Fibroblast of skin of right quadriceps (primary cell): ENCODE measurements at places on chromosomes 3 and 15.

DNA sequence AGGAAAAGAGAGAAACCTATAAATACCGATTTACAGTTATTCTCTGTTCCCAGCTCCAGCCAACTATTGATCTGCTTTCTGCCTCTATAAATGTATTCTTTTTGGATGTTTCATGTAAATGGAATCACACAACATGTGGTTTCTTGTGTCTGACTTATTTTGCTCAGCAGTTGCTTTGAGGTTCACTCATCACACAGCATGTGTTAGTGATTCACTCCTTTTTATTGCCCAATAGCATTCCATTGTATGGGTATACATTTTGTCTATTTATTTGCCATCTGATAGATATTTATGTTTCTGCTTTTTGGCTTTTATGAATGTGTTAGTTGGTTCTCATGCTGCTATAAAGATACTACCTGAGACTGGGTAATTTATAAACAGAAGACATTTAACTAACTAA, 23.6 kb downstream of the CCR1 start:
- DNase-seq: peak; percentile 79

DNA sequence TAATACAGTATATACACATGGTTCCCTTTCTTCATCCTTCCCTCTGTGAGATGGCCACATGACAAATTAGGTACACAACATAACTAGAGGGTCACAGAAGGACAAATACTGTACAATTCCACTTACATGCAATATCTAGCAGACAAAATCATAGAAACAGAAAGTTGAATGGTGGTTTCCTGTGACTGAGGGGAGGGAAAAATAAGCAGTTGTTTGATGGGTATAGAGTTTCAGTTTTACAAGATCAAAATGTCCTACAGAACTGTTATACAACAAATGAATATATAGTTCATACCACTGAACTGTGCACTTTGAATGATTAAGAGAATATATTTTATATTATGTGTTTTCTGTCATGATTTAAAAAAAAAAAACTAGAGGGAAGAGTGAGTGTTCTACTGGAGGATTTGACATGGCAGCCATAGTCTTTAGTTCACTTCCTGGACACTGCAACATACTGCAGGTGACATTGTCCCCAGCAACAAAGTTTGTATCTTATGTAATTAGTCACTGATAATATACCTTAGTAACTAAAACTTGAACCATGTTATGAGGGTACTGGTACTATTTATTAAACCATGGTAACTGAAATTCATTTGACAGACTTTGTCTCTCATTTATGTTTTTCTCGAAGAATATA, 37.2 kb downstream of the CCDC54 start:
- no peak for DNase-seq

DNA sequence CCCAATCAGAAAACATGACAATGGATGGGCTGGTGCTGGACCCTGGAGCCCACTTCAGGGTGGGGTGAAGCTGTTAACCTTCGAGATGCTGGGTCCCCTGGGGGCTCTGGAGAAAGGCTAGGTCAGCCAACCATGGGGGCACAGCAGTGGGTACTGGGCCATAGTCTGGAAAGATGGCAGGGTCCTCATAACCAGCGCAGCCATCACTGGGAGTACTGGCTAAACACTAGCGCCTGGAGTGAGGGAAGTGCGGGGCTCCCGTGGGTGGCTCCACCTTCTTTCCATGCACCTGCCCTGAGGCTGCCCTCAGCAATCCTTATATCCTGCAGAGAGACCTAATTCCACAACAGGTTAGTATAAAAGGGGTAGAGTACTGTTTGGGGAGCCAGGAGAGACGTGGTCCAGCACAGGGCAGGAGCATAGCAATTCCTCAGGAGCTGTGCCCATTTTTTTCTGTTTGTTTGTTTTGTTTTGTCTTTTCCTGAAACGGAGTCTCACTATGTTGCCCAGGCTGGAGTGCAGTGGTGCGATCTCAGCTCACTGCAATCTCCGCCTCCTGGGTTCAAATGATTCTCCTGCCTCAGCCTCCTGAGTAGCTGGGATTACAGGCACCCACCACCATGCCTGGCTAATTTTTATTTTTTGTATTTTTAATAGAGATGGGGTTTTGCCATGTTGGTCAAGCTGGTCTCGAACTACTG, 122.6 kb upstream of the MEF2A start:
- no peak for DNase-seq

GRCh38 chr15:69758810-69759790, 306.5 kb downstream of the RPLP1 start:
- DNase-seq: peak; percentile 69

DNA sequence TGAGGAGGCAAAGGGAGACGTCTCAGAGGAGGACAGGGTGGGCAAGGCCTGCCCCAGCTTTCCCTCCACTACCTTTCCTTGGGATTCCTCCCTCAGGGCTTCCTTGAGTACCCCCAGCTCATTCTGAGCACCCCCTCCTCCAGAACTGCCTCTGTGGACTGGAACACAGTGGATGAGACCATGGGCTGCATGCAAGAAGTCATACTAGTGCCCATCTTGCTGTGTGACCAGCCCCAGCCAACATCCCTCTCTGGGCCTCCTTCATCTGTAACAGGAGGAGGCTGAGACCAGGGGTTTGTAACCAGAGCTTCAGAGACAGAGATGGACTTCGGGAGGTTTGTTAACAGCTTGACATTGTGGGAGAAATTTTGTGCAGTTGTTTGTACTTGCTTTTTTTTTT, 25.6 kb downstream of the FEM1B start:
- DNase-seq: no peak

GRCh38 chr15:49314716-49315115, 108.3 kb upstream of the FGF7 start:
- DNase-seq: no peak

GRCh38 chr3:63909431-63909830, 2.8 kb downstream of the SCAANT1 start:
- no peak for DNase-seq
